ENCODE measurements at places on chromosomes 16 and 17.
A peak's percentile ranks its signal among the peaks of the same experiment; 100 is the strongest.

DNA sequence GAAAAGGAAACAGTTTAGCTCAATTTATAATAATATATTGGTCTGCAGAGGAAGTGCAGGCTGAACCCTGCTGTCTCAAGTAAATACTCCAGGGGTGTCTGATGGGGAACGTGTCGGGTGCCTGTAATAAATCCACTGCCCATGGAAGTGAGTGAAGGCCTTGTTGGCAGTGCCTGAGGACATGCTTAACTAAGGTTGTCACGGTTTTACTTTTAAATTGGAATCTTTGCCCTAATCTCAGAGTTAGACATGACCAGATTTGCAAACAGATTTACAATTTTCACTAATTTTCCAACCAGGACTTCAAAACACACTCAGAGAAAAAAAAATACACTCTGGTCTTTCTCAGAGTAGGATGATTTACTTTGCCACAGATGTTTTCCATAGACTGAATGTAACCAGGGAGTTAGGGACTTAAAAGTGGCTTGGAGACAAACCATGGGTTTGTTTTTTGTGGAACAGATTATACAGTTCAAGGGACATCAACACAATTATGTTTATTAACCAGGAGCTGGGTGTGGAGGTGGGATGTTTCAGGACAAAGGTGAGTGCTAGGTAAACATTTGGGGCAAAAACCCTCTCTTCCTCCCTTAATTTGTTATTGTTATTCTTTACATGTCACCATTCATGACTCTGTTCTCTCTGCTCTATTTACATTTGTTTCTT lies 144.5 kb downstream of the FTO start:
- no peak for DNase-seq

GRCh38 chr17:17510456-17511292 lies 14.5 kb upstream of the RASD1 start:
- no peak for DNase-seq

- DNase-seq: no peak
These were observed 195.4 kb downstream of the CDH11 start for GRCh38 chr16:64926476-64926875.

GRCh38 chr16:3266873-3267537 lies 10.6 kb upstream of the MEFV start:
- peak; percentile 44 for DNase-seq

GRCh38 chr17:56064506-56064905 lies 88.8 kb upstream of the ANKFN1 start:
- DNase-seq: no peak

- DNase-seq: peak; percentile 23
These were observed 380 bp downstream of the HS3ST3A1 start for GRCh38 chr17:13601322-13601775.

GRCh38 chr17:297758-298157 lies 54.8 kb downstream of the RPH3AL start:
- no peak for DNase-seq

GRCh38 chr16:53714205-53715022 lies 10.5 kb downstream of the FTO start:
- DNase-seq: no peak

DNA sequence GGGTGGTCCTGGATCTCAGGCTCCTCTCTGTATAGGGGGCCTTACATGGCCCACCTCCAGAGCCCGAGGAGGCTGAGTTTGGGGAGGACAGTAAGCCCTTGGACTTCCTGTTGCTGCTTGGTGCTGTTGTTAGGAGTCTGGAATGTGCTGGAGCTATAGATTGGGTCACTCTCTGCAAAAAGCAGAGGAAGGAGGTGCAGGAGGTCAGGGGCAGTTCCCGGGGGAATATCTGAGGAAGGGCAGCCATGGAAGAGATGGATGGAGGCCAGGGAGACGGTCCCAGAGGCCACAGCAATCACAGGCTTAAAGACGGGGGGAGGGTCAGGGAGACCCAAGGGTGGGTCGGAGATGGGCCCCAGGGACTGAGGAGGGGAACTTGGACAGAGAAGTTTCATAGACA lies 23.0 kb upstream of the CBX4 start:
- DNase-seq: no peak

DNA sequence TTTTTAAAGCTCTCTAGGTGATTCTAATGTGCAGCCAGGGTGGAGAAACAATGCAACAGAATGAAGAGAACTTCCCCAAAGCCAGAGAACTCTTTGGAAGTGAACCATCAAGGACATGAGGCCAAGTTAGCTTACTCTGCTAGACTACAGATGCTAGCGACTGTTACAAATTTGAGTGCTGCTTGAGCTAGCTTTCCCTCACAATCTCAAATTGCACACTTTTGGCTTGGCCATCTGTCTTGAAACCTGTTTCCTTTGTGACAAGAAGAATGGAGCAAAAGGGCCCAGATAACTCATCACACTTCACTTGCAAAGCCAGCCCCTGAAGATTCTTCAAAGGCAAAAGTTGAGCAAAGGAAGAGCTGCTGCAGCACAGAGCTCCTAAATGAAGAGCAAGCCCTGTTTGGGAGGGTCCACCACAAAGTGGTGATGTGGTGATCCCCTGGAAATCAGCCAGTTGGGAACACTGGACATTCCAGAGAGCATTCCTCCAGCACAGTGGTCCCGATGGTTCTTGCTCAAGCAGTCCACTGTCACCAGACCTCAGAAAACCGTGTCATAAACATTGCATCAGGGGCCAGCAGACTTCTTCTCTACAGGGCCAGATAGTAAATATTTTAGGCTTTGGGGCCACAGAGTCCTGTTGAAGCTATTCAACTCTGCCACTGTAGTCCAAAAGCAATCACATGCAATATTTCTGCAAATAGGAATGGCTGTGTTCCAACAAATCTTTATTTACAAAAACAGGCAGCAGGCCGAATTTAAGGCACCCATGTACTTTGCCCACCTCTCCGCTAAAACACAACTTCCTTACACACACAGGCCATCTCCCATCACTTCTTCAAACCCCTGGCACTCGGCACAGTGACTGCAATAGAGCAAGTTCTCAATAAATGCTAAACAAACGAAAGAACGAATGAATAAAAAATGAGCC lies 21.2 kb downstream of the SLC39A11 start:
- DNase-seq: no peak

DNA sequence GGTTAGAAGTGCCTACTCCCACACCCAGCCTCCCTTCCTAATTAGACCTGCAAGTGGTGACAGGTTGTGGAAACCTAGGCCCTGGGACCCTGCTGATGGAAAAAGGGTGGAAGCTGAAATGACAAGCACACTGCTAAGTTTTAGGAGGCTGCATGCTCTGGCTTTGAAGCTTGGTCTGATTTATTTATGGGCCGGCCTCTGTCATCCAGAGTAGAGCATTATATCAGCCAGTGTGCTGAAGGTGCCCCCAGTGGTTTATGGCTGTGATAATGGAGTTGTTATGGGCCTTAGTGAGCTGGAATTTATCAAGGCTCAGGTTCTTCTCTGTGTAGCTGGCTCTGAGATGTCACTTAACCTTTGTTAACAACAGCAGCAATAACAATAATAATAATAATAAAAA lies 142.6 kb downstream of the UTP18 start:
- DNase-seq: no peak

DNA sequence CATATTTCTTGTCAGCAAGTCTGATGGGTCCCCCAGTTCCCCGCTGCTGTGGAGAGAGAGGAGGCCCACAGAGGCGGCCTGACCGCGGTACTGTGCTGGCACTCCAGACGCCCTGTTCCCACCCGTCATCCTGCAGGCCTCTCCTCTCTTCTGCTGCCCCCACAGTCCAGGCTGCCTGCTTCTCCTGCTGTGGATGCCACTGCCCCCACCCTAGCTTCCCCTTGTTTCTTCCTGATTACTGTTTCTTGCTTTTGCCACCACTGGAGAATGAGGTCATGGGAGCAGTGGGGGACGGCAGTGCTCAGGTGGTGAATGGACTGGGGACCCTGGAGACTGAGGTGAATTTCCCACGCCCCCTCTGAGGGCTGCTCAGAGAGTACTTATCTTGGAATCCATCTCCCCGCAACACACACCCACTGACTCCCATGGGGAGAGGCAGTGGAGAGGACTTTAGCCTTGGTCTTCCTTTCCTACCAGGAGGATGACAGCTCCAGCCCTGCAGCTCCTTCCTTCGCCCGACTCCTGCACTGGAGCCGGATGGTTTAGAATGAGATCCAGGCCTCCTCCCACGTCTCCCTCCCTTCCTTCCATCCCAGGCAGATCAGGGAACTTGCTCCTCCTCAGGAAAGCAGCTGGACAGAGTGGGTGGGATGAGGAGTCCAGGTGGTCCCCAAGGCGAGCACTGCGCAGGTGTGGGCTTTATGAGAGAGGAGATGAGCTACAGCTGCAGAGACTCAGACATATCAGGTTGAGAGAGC lies 60.4 kb downstream of the PLXDC1 start:
- no peak for DNase-seq

DNA sequence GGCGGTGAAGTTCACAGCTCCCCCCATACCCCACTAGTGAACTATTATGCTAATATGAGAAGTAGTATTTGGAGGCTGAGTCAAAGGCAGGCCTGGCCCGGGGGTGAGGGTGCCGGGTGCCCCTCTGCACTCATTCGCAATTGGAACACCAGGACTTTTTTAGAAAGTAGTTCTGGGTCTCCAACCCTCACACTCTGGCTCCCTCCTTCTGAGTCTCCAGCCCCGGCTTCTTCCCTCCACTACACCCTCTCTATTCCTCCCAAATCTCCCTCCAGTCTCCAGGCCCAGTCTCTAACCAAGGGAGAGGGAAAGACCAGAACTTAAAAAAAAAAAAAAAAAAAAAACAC lies 11.3 kb upstream of the HOXB2 start:
- DNase-seq: no peak

- DNase-seq: peak; percentile 5
These were observed 226.5 kb upstream of the GSE1 start for GRCh38 chr16:85386467-85387170.

DNA sequence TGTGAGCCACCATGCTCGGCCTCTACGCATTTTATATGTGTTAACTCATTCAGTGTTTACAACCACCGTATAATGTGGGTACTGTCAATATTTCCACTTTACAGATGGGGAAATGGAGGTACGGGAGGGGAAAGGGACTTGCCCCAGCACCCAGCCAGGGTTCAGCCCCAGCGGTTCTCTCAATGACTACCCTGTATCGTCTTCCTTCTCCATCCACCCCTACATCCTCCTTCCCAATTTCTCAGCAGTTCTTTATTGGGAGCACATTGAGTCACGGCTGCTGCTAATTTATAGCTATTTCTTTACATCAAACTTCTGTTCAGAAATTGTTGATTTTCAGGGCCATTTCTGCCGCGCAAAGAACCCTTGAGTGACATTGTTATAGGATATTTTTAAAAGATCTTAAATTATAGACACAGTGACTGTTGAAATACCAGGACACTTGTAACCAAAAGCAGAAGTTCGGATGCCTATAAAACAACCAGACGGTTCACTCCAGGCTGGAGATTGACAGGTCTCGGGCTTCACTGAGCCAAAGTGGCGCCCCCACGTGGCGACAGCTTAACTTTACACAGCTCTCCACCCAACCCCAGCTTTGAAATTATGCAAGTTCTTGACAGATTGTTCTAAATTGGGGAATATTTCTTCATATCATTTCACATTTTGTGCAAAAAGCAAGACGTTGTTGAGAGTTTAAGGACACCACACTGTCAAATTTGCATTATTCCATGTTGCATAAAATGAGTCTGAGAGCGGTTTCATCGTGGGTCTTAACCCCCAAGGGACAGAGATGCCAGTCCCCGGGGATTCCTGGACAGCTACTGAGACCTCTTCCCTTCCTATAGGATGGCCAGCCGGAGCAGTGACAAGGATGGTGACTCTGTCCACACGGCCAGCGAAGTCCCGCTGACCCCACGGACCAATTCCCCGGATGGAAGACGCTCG lies 11.8 kb downstream of the SYT17 start:
- peak; percentile 59 for DNase-seq

DNA sequence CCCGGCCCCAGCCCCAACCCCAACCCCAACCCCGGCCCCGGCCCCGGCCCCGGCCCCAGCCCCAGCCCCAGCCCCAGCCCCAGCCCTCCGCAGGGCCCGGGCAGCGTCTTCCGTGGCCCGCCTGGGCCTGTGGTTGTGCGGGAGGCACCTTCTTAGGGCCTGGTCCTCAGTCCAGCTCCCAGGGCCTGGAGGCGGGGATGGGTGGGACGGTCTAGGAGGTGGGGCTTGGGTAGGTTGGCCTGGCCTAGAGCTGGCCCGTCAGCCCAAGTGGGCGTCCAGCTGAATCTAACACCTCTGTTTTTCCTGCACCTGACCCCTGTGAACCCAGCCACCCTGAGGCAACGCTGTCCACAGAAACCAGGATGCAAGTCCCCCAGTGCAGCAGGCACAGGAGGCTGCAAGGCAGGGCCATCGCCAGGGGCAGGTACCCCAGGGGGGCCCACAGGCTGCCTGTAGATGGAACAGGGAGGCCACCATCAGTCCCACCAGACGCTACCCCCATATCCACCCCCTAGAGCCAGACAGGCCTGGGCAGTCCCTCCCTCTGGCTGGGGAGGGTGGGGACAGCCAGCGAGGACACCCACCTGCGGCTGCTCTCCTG lies 8.8 kb downstream of the MSLN start:
- no peak for DNase-seq

GRCh38 chr17:34389126-34389750 lies 26.2 kb upstream of the CCL1 start:
- DNase-seq: no peak

GRCh38 chr16:67441907-67442306 lies 11.0 kb downstream of the HSD11B2 start:
- no peak for DNase-seq

DNA sequence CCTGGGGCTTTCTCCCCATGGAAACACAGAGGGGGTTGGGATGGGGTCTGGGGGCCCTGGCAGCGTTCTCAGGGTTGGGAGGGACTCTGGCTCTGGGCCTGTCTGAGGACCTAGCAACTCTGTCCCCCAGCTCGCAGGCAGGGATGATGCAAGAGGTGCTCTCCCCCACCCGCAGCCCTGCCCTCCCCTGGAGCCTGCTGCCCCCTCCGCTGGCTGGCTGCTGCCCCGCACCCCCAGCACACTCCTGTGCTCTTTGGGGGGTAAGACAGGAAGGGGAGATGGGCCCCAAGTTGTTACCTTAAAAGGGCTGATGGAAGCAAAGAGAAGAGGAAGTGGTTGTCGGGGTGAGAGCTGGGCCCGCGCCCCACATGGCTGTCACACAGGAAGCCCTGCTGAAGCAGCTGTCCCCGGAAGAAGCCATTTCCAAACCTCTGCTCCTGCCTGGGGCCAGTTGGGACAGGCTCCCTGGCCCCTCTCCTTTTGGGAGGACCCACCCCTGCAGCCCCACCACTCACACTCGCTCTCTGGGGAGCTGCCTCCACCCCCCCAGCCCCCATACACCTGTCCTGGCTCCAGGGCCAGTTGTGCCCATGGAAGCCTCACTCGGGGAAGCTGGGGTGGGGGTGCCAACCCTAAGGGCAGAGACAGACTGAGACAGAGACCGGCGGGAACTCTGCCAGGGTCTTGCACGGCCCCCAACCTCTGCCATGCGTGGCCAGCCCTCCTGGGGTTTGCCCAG lies 2.5 kb downstream of the CORO1A start:
- no peak for DNase-seq

- DNase-seq: peak; percentile 33
These were observed 5.0 kb downstream of the CA4 start for GRCh38 chr17:60154616-60155426.

All from BE2C (cell line).